D341Med (cell line): ENCODE measurements at places on chromosomes 5 and 9.
A peak's percentile ranks its signal among the peaks of the same experiment; 100 is the strongest.

GRCh38 chr9:120350596-120350995 is 229.4 kb downstream of the CDK5RAP2 start:
- no peak for DNase-seq

GRCh38 chr5:74865804-74866595 is at the start of gene FAM169A:
Gene FAM169A (minus strand): TSS chr5:74866387. CDS start chr5:74841676, 24,711 bp downstream.
- DNase-seq = peak; percentile 85

DNA sequence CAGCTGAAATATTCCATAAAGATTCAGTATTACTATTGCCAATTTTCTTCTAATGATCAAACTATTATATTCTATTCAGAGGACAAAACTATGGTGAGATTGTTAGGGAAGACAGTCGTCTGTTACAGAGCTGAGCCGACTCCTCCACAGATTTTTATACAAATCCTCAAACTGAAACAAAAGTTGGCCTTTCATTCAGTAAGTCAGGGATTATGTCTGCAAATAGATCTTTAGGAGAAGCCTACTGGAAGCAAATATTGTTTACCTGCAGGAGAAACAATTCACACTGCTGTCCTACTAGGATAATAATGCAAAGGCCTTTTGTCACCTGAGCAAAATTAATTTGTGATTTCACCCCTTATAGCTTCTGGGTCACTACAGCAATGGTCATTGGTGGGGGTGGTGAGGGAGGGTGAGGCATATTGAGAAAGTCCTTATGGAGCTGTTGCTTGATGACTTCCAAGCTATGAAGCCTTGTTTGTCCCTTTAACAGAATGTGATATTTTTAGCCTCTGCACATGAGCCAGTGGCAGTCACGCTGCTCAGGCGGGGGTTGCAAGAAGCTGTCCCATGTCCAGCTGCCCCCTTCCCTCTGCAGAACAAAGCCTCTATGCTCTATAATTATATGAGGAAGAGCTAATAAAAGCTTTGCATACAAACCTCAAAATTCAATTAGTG is 200.5 kb upstream of the KLF9 start:
- no peak for DNase-seq

DNA sequence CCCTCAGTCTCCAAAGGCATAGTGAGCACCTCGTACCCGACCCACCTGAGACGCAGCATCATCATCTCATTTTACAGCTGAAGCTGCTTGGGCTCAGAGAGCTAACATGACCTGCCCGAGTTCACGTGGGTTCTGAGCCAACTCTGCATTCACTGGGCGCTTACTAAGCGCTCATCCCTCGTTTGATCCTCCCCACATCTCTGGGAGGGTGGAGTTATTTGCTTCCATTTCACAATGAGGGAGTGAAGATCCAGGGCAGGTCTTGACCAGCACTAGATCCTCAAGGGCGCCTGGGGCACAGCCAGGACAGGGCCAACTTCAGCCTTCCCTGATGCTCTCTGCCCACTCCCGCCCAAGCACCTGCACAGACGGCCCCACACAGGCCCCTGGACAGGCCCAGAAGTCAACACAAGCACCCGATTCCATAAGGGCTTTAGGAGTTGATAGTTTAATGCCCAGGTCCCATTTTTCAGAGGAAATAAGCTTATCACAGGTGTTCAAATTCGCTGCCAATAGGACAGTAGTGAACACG is 80.8 kb downstream of the HRH2 start:
- no peak for DNase-seq

DNA sequence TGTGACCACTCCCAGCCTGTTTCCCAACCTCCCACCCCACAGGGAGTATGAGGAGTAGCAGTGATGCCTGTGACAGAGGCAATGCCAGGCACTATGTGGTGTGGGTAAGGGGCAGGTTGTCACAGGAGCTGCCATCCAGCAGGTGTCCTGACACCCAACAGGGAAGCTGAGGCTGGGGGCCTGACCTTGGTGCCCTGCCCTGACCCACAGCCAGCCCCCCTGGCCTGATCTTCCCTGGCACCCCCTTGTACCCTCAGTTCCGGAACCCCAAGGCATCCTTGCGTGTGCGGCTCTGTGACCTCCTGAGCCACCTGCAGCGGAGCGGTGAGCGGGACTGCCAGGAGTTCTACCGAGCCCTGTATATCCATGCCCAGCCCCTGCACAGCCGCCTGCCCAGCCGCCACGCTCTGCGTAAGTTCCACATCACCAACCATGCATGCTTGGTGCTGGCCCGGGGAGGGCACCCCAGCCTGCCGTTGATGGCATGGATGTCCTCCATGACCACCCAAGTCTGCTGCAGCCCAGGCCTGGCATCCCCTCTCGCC is 14.4 kb downstream of the CARD19 start:
- DNase-seq = peak; percentile 20

GRCh38 chr9:109466623-109467590 is 31.2 kb downstream of the PTPN3 start:
- DNase-seq = no peak

DNA sequence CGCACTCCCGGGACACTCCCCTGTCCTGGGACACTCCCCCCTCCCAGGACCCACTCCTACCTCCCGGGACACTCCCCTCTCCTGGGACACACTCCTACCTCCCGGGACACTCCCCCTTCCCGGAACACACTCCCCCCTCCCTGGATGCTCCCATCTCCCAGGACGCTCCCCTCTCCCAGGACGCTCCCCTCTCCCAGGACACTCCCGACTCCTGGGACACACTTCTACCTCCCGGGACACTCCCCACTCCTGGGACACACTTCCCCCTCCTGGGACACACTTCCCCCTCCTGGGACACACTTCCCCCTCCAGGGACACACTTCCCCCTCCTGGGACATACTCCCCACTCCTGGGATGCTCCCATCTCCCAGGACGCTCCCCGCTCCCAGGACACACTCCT is 95.6 kb downstream of the RXRA start:
- DNase-seq = no peak

- DNase-seq = no peak
Observed at GRCh38 chr9:127102176-127102575, 20.3 kb downstream of the ANGPTL2 start.

DNA sequence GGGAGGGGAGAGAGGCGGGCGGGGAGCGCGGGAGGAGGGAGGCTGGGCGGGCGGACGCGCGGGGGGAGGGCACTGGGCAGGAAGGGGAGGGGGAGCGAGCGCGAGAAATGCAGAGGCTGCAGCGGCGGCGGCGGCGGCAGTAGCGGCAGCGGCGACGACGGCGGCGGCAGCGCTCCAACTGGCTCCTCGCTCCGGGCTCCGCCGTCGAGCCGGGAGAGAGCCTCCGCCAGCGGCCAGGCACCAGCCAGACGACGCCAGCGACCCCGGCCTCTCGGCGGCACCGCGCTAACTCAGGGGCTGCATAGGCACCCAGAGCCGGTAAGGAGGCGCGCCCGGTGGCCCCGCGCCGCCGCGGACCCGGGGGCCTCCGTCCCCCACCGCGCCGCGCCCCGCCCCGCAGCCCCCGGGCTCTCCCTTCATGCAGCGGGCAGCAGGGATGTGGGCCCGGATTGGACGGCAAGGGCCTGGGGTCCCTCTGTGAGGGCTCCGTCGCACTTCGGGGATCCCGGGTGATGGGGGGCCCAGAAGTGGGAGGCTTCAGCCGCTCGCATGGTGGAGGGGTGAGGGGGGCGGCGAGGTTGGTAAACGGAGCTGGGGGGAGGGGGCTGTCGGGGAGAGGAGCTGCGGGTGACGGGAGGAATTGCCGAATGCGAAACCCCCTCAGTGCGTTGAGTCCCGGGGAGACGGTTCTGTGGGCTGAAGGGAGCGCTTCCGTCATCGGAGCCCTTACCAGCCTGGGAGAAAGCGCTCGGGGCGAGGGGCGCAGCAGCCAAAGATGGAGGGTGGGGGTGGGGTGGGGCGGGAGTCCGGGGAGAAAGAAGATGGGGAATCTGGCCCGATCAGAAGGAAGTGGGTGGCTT is at the start of gene BASP1:
Gene BASP1, plus strand, starts transcription at position 139 of the 860 bp plus-strand sequence. CDS start 57,586 bp downstream, outside the sequence.
- DNase-seq = peak; percentile 84

- peak; percentile 75 for DNase-seq
Observed at GRCh38 chr5:90529939-90530677, 724 bp upstream of the LYSMD3 start.

DNA sequence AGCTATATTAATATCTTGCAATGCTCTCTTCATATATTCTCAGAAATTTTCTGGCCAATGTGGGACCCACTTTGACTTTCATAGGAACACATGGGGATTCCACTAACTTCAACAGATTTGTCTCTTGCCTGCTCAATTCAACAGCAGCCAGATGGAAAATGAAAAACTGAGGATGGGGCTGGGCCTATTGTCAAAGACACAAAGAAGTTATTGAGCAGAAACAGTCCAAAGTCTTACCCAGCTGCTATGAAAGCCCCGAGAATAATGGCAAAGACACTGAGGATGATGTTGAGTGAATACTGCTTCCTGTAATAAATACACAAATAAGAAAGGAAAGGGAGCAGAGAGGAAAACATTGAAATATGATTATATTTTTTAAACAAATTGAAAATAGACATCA is 32.6 kb downstream of the SLC35D2 start:
- DNase-seq = no peak

DNA sequence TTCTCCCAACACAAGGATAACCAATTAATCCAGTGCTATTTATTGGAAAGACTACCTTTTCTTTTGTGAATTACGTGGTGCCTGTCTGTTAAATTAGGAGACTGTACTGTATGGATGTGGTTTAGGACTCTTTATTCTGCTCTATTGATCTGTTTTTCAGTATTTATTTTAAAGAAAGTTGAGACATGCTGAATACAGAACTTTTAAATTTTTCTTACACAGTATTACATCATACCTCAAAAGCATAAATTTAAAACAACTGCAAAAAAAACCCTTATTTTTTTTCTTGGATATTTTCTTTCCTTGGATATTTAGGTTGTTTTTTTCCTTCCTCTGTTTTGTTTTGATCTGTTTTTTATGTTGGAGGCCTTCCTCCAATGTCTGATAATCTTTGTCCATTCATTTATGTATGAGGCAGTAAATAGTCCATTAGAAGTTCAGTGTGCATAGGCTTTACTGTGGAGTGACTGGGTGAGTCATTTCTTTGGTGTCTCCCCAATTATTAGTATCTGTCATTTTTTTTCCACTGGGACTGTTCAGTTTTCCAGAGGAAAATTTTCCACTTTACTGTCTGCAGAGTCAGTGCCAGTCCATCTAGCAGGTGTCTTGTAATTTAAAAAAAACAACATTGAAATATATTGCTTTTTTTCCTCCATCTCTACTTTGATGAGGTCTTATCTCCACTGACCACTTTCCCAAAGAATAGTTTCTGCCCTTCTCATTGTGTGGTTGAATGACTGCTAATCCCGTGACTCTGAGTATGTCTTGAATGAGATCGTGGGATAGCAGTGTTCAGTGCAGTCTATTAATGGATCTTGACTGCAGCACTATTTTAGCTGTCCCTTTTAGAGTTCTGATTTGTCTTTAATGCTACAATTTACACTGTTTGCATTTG is 15.2 kb downstream of the CYSTM1 start:
- no peak for DNase-seq

DNA sequence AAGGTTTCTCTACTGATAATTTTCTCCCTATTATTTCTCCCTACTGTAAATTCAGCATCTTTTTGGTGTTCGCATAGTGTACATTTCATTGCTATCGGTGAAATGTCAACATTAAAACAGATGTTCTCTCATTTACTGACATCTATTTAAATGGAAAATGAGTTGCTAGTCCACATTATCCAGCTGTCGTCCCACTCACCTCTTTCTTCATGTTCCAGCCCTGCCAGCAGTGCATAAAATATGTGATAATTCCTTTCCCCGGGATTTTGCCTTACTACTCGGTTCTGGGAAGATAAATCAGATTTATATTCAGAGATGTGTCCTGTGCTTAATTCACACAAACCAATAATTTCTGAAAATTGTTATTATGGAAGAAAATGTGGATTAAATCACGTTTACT is 155.8 kb downstream of the MYO10 start:
- DNase-seq = no peak

DNA sequence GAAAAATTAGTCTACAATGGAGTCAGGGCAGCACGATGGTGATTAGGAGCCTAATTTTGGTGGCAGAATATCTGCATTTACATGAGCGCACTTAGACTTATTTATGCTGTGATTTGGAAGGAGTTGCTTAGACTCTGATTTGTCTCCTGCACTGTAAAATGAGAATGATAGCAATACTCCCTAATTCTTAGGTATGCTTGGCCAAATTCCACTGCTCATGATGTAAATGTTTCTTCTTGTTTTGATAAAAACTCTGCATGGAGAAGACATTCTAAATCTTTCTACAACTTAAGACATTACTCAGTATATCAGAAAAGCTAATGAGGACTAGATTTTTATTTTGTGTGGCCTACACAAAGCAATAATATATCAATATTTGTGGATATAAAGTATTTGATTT is 205.4 kb downstream of the CDH18 start:
- no peak for DNase-seq

GRCh38 chr5:15587916-15588315 is 87.9 kb downstream of the FBXL7 start:
- DNase-seq = no peak

DNA sequence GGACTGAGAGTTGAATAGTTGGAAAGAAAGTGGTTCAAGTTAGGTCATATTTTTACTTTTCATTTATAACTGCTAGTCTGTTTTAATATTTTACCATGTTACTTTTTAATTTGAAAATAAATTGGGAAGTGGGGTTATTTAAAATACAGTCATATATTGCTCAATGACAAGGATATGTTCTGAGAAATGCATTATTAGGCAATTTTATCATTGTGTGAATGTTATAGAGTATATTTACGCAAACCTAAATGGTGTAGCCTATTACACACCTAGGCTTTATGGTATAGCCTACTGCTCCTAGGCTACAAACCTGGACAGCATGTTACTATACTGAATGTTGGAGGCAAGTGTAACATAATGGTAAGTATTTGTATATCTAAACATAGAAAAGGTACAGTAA is 5.2 kb downstream of the CCDC152 start:
- DNase-seq = no peak

GRCh38 chr5:166257661-166258060 is 2033.8 kb upstream of the WWC1 start:
- DNase-seq = no peak

DNA sequence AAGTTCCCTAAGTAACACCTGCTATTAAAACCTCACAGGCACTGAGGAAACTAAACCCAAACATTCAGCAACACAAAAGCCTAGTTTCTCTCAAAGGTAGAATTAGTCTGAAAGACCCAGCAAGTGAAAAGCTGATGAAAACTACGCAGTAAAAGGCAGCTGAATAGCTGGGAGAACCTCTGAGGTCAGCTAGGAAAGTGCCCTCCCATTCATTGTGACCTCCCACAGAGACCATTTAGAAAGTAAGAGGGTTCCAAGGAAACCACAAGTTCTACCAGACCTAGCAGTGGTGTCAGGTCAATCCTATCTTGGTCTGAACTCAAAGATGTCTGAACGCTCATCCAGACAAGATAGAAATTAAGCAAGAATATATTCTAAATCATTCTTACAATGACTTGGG is 144.7 kb downstream of the SSBP2 start:
- DNase-seq = no peak

- DNase-seq = no peak
Observed at GRCh38 chr5:119011186-119011585, 22.8 kb upstream of the DTWD2 start.

GRCh38 chr5:158465086-158465972 is 606.4 kb upstream of the CLINT1 start:
- no peak for DNase-seq
